ENCODE measurements at places on chromosomes 4 and X.
A peak's percentile ranks its signal among the peaks of the same experiment; 100 is the strongest.

DNA sequence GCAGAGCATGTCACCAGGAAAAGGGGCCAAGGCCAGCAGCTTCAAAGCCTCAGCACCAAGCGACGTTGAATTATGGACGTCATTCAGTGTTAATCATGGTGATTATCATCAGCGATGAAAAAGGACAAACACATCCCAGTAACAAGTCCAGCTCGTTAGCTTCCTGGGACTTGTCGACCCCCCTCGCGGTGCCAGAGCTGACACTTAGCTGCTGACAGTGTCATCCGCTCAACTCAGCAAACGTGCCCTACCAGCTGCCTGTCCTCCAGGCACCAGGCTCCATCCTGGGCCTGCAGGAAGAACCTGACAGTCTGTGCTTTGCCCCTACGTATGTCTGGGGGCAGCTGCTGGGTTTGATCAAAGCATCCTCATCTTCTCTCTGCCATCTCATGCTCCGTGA, 137.0 kb upstream of the PSAPL1 start:
- DNase-seq: no peak

- no peak for DNase-seq
Observed at GRCh38 chrX:102833136-102833535, 103.9 kb upstream of the RAB40AL start.

- DNase-seq: no peak
Observed at GRCh38 chrX:80550722-80551121, 130.5 kb downstream of the TENT5D start.

GRCh38 chr4:106320235-106320634, 3.9 kb downstream of the AIMP1 start:
- DNase-seq: no peak

- no peak for DNase-seq
Observed at GRCh38 chr4:184613405-184613804, 35.8 kb downstream of the CASP3 start.

DNA sequence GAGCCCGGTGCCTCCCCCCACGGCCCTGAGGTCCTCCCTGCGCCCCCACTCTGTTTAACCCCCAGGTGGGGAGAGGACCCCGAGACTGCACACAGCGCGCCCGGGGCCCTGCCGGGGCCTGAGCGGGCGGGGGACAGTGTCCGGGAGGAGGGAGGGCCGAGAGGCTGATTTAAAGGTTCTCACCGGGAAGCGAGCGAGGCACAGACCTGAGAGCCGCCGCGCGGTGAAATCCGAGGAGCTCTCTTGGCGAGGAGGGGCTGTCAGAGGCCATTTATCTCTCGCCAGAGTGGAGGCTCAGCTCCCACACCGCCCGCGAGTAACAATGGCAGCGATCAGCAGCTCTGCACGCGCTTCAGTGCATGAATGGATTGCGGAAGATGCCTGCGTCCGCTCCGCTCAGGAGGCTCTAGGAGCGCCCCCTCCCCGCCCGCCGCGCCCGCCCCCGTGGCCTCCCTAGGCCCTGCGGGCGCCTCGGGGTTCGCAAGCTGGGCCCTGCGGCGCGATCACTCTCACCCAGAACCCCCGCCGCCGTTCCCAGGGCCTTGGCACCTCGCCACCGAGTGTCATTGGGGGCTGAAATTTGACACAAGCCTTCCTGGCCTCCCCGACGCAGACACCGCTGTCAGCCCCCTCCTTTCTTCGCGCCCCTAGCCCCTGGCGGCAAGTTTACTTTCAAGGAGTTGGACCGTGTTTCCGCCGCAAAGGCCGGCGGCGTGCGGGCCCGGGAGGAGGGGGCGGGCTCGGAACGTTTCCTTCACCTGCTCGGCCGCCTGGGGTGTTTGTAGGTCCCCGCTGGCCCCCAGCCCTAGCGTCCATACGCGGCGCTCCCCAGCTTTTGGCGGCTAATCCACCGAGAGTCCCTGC, 48.7 kb upstream of the BCOR start:
- peak; percentile 70 for DNase-seq

DNA sequence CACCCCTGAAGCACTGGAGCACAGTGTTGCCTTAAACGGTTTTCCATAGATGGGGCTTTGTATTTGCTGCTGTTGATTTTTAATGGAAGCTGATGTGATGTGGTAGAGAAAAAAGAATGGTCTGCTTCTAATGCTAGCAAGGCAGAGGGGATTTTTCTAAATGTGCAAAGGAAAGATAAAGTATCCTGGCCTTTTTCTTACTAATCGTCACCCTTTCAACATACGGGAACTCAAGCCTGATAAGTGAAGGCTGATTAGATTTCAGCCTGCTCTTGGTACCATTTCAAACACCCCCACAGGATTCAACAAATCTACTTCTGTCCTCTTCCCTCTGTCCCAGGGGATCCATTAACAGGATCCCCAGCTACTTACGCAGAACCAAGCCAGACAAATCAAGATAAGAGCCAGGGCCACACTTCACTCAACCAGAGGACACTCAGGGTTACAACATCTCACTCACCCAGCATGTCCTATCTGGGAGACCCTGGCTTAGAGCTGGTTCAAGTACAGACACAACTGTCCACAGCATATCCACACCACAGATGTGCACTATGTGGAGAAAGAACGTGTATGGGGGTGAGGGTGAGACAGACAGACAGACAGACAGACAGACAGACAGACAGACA, 180.0 kb downstream of the SH3KBP1 start:
- no peak for DNase-seq

DNA sequence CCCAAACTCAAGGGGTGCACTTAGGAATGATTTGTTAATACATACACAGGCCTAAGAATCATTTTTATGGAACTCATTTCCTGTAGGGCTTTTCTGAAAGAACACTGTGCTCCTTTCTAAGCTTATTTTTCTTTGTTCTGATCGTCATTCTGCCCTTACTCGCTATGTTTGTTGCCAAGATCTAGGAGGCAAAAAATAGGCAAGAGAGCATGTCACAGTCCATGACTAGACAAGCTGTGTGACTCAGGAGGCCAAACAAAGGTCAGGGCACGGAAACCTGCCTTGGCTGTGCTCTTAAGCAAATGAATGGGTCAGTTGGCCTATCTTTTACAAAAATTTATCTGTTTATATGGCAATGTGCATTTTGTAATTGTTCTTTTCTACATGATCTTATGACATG, 42.5 kb upstream of the C1GALT1C1 start:
- DNase-seq: peak; percentile 1

All from frontal cortex (tissue), 4 donors.